ENCODE measurements at places on chromosomes 11 and 22.

- DNase-seq, result no peak
These were observed 772.3 kb downstream of the BRD1 start for GRCh38 chr22:49055406-49055805.

DNA sequence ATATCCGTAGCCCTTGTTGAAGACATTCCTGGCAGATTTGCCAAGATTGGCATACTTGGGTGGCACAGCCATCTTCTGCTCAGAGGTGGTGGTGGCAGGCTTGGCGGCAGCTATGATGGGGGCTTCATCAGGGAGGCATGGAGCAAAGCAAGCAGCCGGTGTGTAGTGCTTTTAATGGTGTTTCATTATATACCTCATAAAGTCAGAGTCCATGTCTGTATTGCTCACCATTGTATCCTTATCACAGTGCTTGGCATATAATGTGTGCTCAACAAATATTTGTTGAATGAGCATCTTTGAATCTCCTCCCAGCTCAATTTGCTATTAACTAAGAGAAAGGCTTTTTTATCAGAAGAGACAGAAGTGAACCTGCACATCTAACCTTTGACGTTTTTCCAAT lies 7.8 kb upstream of the DNHD1 start:
- DNase-seq, result no peak

DNA sequence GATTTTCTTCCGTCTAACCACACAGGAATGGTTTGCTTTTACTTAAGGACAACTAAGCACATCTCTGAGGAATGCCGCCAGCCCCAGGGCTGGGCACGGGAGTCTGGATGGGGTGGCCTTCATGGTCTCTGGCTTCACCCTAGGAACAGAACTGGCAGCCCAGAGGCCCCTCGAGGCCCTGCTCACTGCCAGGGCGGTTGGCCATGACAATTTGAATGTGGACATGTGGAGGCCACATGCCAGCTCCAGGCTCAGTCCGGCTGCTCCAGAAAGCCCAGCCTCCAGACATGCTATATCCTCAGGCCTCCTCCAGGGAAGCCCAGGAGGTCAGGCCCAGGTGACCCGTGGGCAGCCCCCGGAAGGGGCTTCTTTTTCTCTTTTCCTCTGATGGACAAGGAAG lies 84.0 kb upstream of the FGF3 start:
- DNase-seq, result no peak

DNA sequence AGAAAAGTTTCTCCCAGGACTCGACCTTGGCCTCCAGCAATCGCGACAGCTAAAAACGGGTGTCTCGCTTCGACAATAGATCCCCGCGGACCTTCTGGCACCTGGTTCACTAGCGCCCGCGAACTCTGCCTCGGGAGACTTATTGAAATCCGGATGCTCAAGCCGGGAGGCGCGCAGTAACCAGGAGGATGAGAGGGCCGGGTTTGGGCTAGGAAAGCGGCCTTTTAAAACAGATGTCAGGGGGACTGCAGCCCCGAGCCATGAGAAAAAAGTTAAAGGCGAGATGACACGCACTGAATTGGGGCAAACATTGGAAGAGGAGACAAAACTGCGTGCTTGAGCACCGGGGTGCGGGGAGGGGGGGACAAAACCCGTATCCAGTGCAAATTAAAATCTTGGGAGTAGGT lies 637 bp upstream of the ZBTB16 start:
- peak; percentile 27 for DNase-seq

DNA sequence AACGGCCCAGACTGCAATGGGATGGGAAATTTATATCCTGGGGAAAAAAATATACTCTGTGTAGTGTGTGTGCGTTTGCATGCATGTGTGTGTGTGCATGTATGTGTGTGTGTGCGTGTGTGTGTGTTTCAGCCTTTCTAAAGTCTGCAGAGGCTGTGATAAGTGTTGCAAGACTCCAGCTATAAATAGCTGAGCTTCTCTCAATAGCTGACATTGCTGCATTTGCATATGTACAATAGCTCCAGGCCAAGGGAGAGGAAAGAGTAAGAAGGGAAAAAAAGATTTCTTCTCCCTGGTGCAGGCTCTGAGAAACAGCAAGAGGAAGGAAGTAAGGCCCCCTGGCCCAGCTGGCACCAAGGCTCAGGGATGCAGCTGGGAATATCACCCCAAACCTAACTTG lies 483.0 kb downstream of the MN1 start:
- peak; percentile 85 for DNase-seq

GRCh38 chr11:7609015-7609414 lies 64.3 kb downstream of the CYB5R2 start:
- no peak for DNase-seq

- no peak for DNase-seq
These were observed 17.1 kb downstream of the USH1C start for GRCh38 chr11:17526931-17527627.

DNA sequence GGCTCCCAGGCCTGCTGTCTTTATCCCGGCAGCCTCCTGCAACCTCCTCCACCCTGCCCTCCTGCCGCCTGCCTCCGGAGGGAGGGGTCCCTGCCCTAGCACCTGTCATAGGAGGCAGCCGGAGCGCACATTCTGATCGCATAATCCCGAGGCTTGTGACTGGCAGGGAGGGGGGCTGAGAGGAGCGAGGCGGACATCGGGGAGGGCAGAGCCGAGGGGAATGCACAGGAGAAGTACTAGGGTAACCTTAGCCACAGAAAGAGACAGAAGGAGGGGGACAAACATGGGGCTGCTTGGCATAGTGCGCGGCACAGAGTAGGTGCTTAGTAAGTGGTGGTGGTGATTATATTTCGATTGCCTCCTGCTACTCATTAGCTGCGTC lies 9.2 kb upstream of the ALX4 start:
- no peak for DNase-seq

DNA sequence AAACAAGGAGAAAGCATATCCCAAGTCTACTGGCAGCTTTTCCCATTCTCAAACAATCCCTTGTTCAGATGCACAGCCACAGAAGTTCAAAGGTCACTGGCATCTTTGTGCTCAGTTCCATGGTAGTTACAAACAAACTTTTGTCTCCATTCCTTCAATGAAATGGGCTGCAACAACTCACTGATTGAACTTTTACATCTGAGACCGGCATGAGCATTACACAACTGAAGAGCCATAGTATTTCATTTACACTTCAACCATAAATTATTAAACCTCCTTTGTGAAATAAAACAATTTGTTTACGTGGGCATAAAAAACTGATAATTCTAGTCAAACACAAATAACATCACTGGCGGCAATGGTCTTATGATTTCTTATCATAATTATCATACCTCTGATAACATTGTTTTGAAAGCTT lies 67.8 kb upstream of the ARHGAP32 start:
- DNase-seq, result no peak

GRCh38 chr22:32175683-32176644 lies 16.9 kb upstream of the C22orf42 start:
- DNase-seq, result no peak

DNA sequence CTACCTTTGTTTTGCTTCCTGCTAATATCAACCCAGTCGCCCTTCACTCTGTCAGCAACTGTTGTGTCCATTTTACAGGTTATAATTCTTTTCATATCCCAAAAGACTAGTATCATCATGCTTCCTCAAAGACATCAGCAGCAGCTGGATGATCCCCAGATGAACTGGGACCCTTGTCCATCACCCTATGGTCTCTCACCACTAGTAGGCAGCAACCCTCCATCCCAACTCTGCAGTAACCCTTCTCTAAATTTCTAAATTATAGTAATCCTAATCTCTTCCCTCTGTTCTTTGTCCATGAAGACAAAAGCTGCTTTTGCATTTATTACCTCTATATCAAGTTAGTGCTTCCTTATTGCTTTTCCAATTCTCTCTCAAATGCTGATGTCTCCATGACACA lies 1025.8 kb downstream of the FAM181B start:
- DNase-seq, result no peak

GRCh38 chr22:33851821-33852384 lies 68.4 kb downstream of the LARGE1 start:
- no peak for DNase-seq

GRCh38 chr11:114153224-114153623 lies 93.7 kb downstream of the ZBTB16 start:
- no peak for DNase-seq

GRCh38 chr11:58567889-58568512 lies 7.7 kb downstream of the LPXN start:
- peak; percentile 64 for DNase-seq

DNA sequence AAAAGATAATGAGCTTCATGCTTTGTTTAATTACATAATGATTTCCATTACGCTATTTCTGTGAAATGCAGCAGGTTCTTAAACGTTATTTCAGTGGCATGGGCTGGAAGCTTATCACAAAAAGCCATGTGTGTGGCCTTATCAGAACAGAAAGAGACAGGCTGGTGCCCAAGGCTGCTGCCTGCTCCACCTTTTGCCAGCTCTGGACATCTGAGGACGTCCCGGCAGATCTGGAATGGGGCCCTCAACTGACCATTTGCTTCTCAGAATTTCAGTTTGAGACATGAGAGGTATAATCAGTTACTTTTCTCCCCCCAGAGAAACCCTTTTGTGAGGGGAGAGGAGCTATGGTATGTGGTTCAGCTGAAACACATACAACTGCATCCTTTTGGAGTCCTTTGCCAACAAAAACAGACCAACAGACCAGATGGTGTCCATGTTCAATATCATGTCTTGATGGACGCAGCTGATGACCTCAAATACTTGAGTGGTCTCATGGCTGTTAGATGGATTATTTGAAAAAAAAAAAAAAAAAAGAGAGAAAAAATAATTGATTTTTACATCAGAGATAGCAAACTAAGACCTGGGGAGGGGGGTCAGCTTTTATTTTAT lies 8.6 kb downstream of the CDPF1 start:
- DNase-seq, result no peak

GRCh38 chr11:57709802-57710367 lies 2.1 kb downstream of the MED19 start:
- DNase-seq, result no peak

DNA sequence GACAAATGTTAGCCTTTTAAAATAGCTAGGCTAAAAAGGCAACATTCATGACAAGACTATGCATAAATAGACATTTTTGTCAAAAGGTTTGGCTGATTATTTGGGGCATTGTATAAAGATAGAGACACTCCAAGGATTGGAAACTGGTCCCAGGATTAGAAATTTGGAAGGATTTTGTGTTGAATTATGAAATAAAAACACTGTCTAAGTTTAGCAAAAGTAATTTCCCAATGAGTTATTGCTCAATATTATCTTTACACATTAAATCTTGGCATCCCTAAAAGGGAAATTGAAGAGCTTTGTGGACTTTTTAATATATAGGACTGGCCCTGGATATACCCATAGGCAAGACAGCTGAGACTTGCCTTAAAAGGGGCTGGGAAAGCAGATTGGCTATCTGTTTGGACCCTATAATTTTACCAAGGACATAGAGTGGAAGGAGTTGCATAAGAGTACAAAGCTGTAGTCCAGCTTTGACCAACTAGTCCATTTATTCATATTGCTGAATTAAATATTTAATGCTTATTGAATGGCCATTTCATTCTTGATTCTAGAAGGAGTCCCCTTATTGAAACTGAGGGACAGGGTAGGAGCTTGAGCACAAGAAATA lies 382.7 kb downstream of the METTL15 start:
- DNase-seq, result peak; percentile 21

- no peak for DNase-seq
These were observed 97.9 kb upstream of the CTSC start for GRCh38 chr11:88435415-88435814.

DNA sequence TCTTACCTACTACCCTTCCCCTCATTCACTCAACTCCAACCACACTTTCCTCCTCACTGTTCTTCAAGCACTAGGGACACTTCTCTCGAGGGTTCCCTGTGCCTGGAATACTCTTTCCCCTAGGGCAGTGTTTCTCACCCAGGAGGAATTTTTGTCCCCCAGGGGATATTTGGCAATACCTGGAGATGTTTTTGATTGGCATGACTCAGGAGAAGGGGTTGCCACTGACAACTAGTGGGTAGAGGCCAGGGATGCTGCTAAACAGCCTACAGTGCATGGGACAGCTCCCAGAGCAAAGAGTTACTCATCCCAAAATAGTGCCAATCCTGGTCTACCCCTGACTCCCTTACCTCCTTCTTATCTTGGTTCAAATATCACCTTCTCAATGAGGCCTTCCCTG lies 40.0 kb downstream of the BTG4 start:
- no peak for DNase-seq

DNA sequence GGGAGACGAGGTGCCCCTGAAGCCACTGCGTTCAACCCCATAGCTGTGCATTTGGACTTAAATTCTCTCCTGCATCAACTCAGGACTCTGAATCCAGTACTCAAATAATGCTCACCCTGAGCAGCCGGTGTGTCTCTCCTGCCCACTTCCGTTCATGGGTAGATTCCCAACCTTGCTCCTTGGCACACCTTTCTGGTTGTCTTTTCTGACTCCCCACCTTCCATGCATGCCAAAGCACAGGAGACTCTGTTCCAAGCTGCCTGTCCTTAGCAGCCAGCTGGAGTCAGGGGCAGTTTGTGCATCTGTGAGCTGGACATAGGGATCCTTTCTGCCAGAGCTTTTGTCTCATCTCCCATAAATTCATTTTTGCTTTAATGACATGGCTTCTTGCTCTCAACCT lies 1242.5 kb downstream of the TBC1D22A start:
- DNase-seq, result no peak

DNA sequence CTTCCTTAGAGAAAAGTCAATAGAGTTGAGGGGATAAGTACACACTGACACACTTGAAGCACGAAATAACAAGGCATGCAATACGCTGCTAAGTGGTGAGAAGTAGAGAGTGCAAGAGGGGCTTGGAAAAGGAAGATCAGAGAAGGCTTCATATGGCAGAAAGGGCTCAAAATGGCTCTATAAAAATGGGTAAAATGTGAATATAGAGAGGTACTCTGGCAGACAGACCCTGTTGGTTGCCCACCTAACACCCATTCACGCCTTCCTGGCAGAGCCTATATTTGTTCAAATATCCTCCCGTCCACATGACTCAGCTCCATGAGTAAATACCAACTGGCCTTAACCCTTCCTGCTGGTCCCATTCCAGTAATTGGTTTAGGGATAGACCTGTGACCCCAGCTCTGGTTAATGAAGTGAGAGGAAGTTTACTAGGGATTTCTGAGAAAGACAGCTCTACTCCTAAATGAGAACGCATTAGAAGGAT lies 38.9 kb upstream of the CCDC34 start:
- DNase-seq, result no peak

DNA sequence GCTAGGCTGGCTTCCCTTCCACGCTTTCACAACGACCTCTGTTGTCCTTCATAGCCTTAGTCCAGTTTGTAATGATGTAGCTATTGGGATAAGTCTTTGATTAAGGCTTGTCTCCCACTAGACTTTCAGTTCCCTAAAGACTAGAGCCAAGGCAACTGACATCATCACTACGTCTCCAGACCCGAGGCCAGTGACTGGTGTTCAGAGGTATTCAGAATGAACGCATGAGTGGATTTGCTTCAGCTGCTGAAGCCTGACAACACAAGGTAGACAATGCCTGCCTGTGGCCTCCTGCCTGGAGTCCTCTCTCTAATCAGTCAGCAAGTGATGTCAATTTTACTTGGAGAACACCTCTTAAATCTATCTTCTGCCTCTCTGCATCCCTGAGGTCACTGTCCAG lies 13.6 kb downstream of the EFCAB6 start:
- DNase-seq, result no peak
